Suppressor macrophage treated with lipopolysaccharide for 4 hours (primary cell): ENCODE measurements at places on chromosomes 7 and 10.

GRCh38 chr7:75762350-75762917 lies 9.6 kb downstream of the CCL26 start:
- peak; percentile 65 for DNase-seq

DNA sequence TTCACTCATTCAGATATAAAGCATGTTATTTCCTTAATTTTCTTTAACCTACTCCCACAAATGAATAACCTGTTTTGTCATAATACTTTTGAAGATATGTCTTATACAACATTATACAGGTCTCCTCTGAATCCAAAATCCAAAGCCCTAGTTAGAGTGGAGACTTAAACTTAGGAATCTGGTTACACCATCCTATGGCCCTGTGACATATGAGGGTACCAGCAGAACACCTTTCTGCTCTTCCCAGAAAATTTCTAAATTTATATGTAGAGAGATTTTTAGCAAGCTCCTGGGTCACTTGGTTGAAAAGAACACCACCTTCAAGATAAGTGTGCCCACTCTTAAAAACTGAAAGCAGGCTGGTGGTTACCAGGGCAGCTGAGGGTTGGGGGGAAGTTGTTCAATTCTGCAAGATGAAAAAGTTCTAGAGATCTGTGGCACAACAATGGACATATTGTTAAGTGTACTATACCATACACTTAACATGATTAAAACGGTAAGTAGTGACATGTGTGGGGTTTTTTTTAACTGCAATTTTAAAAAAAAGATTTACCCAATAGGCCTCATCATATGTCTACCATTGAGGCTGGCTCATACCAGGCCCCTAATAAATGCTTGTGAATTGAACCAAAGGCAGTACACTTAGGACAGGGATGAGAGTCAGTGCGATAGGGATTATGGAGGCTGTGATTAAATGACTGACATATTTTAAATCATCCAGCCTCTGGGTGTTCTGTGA lies 37.6 kb upstream of the KCNIP2 start:
- DNase-seq = no peak

DNA sequence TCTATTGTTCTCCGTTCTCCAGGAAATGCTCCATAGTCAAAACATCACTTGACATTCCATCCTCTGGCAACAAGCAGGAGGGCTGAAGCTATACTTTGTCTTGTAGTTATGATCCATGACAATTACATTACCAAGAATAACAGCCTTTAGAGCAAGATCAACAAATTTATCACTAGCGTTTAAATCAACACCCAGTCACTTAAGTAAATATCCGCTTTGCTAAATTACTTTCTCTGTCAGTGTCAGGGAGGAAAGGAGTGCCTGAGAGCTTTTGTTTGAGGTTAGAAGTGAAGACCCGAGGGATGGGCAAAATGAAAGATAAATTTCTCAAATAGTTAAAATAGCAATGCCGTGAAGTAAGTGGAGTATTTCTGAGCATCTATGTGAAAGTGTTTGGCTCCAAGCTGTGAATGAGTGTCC lies 236.1 kb upstream of the BMPER start:
- no peak for DNase-seq

- no peak for DNase-seq
These were observed 26.8 kb downstream of the GAD2 start for GRCh38 chr10:26243351-26243720.

DNA sequence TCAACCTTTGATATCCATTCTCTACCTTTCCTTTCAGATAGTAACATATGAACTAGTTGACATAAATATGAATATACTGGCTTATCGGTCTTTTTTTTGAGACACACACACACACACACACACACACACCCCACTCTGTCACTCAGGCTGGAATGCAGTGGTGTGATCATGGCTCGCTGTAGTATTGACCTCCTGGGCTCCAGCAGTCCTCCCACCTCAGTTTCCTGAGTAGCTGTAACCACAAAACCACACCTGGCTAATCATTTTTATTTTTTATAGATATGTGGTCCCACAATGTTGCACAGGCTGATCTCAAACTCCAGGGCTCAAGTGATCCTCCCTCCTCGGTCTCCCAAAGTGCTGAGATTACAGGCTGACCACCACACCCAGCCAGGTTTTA lies 14.2 kb upstream of the NT5C3A start:
- DNase-seq = no peak

- DNase-seq = no peak
These were observed 68.7 kb downstream of the LRRC17 start for GRCh38 chr7:102981451-102981850.

- DNase-seq = peak; percentile 17
These were observed 655 bp downstream of the LMTK2 start for GRCh38 chr7:98107313-98107721.
